Activated CD4-positive, CD25-positive, alpha-beta regulatory T cell (primary cell): ENCODE measurements at places on chromosomes 5 and 9.

- no peak for DNase-seq
Observed at GRCh38 chr5:99243111-99243510, 314.3 kb upstream of the CHD1 start.

GRCh38 chr5:156892223-156892622, 42.1 kb downstream of the PPP1R2B start:
- no peak for DNase-seq

- DNase-seq, result no peak
Observed at GRCh38 chr9:134812343-134812673, 68.3 kb upstream of the FCN2 start.

GRCh38 chr5:102924963-102925362, 169.9 kb downstream of the PAM start:
- DNase-seq, result no peak

DNA sequence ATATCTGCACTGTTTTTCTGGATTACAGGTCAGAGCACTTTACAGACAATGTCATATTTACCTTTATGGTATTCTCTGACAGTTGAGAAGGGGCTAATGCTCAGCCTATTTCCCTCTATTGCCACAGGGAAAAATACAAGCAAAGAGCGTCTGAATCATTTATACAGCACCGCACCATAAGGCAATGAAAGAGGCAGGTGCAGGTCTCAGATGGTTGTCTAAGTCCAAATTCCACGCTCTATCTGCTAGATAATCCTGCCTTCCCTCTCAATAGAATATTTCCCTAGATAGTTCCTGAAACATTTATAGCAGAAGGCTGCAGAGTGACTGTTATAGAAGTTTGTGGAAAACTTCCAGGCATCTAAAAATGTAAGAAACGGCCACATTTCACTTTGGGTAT, 446.1 kb upstream of the CDH6 start:
- no peak for DNase-seq

GRCh38 chr9:8486095-8486494, 686.5 kb upstream of the DMAC1 start:
- no peak for DNase-seq

DNA sequence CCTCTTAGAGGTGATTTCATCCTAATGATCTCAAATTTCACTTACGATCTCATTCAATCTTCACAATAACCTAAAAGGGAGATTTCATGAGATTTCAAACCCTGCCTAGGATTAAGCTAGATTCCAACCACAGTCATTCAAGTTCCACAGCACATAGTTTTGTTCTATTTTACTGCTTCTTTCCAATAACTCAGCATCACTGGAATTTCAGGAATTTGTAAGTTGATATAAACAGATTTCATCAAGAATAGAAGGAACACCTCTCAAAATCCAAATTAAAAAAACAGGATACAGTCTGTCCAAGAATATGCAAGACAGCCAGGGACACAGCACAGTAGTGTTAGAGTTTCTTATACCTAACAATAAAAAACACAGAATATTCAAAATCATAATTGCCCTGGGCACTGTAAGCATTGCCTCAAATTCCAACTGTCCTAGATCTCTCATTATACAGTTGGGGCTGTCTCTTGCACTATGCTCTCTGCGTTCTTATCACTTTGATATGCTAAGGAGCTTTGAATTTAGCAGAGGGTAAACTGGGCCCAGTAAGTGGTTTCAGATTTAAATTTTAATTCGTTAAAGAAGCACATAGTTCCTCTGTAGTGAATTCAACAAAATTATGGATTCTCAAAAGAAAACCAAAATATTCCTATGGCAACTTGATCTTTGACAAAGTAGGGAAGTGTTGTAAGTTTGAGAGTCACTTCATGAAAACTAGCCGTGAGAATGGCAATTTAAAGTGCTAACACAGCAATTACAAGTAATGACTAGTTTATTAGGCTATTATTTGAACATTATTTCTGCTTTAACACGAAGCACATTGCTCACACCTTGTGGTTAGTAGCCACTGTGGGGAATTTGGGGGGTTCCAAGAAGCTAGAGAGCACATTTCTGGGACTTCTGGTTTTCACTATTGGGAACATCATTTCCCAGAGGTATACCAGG, 478.6 kb upstream of the C9orf72 start:
- DNase-seq, result no peak

GRCh38 chr9:93821307-93821703, 133.8 kb downstream of the BARX1 start:
- no peak for DNase-seq

GRCh38 chr9:95556521-95556920, 39.8 kb upstream of the PTCH1 start:
- no peak for DNase-seq

DNA sequence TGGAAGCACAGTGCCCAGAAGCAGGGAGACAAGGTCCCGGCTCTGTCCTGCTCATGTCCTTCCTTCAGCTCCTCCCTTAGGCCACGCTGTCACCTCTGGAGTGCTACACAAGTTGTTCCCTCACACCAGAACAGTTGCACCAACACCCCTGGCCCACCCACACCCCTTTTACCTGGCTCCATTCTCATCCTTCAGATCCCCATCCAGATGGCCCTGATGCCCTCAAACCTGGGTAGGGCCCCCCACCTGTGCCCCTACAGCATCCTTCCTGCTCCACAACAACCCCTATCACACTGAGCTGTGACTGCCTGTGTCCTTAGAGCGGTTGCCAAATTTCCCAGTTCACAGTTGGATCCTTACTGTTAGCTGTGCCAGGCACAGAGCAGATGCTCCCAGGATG, 29.2 kb downstream of the ANKS6 start:
- DNase-seq, result no peak

DNA sequence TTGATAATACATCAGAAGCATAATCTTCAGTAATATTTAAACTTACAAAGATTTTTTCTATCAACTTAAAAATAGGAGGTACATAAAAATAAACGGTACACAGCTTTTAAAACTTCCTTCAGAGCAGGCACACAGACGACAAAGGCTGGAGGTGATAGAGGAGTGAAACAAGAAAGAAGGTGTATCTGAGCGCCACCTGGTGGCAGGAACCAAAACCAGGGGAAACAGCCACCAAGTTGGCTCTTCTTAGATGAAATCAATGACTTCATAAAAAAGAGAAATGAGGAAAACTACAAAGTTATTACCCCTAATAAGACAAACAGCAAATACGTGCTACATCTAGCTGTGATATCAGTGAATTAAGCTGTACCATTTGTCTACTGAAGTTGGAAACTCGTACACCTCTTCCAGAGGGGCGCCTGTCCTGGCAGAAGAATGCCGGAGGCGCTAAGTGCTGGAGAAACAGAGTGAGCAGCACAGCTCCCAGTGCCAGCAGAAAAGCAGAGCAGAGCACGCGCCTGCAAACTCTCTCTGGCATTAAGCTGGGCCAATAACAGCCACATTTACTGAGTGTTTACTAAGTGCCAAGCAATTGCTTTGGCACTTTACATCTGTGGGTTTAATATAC, 85.9 kb downstream of the SETX start:
- DNase-seq, result peak; percentile 46

- no peak for DNase-seq
Observed at GRCh38 chr9:97390791-97391406, 21.0 kb upstream of the TDRD7 start.

DNA sequence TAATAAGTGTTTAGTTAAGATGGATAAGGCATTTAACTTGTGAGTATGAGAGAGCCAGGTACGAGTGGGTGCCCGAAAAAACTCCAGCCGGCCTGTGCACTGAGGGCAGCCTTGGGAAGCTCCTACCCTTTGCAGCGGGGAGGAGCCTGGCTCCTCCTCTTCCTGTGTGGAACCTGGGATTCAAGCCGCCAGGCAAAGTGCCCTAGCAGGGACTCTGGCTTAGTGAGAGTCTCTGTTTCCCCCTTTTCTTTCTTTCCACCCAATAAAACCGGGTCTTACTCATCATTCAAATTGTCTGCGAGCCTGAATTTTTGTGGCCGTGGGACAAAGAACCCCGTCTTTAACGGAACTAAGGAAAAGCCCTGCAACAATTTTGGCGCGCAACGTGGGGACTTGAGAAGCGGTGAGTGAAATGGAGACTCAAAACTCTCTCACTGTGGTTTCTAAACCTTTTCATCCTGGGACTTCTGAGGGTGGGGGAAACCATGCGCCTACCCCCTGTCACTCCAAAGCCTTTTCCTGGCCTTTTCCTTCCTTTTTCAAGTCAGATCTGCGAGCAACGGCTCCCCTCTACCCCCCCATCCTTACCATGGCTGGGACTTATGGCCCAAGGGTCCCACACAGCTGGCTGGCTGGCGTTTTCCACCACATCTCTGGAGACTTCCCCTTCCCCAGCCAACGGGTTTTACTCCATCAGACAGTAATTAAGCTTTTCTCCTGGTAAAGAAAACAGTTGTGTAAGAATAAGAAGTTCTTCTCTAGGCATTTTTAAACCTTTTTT, 535.7 kb upstream of the ACO1 start:
- DNase-seq, result no peak

- no peak for DNase-seq
Observed at GRCh38 chr5:9466697-9467096, 79.2 kb downstream of the SEMA5A start.

DNA sequence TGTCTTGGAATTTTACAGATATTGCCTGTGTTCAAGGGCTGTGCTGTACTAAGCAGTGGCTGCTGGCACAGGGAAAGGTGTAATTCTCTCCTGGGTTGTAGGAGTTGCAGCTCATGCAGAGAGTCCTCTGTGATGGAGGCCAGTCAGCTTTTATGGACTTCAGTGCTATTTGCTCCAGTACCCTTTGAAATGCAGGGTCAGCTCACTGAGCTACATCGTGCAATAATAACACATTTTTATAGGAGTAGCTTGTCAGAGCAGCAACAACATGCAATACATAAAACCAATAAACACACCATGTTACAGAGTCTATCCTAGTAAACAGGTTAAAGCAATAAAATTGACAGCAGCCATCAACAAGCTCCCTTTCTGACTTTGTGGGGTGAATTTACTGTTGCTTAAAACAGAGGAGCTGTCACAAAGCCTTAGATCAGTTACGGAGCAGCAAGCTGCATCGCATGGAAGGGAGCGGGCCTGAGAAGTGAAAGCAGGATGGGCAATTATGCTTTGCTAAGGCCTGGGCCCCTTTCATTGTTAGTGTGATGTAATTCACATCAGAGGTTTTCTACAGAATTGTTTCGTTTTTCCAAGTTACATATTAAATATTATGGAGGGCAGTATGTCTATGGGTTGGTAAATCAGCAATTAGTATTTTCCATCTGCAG, 16.8 kb downstream of the CD180 start:
- DNase-seq, result no peak

- no peak for DNase-seq
Observed at GRCh38 chr5:168489059-168489458, 2.8 kb downstream of the RARS1 start.

DNA sequence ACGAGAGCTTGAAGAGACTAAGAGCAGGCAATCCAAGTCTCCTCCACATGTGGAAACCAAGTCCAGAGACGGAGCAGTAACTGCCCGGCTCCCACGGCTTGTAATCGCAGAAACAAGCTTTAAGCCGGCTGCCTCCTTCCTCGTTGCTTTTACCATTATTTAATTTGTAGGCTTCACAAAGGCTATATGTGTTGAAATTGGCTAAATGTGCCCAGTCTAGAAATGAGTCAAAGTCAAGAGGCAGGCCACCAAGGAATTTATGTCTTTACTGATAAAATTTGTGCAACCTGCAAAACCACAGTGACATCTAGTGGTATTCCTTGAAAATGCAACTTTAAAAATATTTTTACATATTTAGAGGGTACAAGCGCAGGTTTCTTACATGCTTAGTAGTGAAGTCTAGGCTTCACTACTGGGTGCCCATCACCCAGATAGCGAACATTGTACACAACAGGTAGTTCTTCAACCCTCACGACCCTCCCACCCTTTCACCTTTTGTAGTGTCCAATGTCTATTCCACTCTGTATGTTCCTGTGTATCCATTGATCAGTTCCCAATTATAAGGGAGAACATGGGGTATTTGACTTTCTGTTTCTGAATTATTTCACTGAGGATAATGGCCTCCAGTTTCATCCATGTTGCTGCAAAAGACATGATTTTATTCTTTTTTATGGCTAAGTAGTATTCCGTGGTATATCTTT, 33.5 kb upstream of the EBF1 start:
- no peak for DNase-seq

DNA sequence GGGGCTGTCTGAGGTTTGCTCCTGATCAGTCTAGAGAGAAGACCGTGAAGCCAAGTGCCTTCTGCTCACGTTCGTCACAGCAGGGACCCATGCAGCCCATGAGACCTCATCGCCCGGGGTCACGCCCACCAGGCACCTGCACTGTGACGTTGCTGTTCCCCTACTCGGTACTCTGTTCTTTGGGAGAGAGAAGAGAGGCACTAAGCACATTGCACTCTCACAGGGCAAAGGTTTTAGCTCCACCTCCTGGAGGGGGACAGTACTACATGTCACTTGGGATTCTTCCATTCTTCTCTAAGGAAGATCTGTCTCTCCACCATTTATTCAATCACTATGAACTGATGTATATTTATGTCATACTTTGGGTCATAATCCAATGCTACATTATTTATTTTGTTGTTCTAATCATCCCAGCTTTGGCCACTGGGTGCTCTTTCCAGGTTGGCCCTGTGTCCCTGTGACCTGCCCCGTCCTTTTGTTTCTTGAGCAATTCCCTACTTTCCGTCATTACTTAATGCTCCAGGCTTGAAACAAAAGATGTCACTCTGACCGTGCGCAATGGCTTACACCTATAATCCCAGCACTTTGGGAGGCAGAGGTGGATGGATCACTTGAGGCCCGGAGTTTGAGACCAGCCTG, 31.4 kb upstream of the BRD3 start:
- peak; percentile 7 for DNase-seq

DNA sequence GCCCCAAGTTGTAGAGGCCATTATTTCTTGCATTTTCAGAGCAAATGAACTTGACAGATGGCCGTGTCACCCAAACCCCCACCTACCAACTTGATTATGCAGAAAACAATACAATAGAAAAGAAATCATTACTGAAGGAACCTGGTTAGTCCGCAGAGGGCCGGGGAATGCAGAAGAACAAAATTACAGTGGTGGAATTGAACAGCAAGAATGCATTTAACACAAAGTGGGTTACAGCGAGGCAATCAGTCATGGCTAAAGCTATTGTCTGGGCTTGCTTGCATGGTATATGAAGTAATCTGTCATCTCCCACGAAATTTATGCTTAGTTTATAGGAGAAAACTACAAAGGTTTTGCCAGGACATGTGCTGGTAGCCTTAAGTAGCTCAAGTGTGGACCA, 238.3 kb upstream of the IRX1 start:
- DNase-seq, result no peak

GRCh38 chr9:13568841-13569601, 289.5 kb upstream of the MPDZ start:
- no peak for DNase-seq

DNA sequence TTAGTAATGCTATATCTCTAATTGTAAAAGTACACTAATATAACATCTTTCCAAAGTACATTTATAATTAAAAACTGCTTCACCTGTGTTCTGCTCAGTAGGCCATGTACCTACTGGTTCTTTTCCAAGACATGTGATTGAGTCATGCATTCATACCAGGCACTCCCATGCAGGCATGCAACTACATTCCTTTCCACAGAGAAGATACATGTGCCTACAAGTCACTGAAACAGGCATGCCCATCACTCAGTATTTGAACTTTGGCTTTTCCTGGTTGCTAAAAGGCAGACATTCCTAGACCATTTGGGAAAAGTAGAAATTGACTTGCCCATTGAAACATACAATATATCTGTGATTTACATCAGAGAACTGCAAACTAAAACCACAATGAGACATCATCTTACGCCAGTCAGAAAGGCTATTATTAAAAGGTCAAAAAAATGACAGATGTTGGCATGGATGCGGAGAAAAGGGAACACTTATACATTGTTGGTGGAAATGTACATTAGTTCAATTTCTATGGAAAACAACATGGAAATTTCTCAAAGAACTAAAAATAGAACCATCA, 148.3 kb upstream of the MOCS2 start:
- no peak for DNase-seq
